ENCODE measurements at places on chromosomes 5 and 9.

- no peak for DNase-seq
These were observed 190.3 kb downstream of the DCP2 start for GRCh38 chr5:113166852-113167366.

DNA sequence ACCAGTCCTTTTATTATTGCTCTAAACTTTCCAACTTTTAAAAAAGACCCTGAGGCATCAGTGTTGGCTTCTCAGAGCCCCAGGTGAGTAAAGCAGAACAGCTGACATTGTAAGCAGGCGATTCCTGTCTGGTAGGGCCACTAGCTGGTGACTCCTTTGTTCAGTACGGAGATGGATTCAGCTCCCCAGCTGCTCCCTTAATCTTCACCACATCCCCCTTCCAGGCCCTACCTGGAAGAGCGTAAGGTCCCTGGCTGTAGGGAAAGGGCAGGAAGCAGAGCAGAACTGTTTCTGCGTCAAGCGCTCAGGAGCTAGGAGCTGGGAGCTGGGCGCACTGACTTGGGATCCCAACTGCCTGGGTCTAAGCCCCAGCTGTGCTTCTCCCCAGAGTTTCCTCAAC lies 203.7 kb upstream of the TAS2R1 start:
- no peak for DNase-seq

GRCh38 chr5:82396871-82397514 lies 118.8 kb upstream of the RPS23 start:
- DNase-seq = no peak

DNA sequence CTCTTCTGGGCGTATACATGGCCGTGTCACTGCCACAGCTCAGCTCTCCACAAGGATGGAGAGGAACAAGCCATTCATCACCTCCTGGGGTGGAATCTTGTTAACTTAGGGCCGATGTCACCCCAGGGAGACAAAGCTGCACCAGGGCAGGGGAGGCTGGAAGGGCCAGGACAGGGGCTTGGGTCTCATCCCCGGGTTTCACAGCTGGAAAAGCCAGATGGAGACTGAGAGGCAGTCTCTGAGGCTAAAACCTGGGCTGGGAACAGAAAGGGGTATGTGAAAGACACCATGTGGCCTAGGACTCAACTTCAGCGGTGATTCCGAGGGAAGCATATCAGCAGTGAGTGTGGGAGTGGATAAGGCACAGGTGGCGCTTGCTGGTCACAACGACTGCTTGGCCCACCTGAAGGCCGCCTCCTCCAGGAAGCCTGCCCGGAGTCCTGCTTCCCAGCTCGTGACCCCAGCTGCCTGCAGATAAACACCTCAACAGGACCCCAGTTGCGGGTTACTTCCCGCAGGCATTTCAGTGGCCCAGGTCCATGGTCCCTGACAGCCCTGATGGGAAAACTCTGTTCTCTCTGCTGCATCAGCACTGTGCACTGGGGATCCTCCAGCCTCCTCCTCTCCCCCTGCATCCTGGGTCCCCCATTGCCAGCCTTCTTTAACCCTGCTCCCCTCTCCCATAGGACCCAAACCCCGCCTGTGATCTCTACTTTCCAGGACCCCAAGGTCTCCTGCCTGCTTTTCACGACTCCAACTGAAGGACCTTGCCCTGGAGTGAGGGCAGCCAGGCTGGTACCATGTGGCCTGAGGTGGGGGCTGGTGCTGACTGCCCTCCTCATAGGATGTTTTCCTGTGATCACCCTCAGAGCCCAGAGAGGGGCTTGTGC lies 51.7 kb upstream of the FCN1 start:
- DNase-seq = no peak

- DNase-seq = no peak
These were observed 262.0 kb upstream of the FBXL7 start for GRCh38 chr5:15238006-15238405.

DNA sequence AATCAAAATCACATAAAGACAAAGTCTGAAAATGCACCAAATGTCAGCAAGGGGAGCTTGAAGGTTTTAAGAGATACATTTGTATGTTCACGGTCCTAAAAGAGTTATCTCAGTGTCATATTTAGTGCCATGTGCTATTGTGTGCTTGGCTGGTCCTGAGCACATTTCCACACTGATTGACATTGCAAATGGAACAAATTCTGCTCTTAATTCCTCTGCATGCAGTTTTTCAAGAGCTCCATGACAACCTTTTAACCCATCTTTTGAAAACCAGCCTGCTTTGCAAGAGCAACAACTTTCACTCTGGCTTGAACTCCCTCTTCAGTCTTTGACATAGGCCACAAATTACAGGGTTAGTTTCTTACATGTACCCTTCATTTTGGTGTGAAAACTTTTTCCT lies 175.4 kb upstream of the ACTBL2 start:
- no peak for DNase-seq

Data from NCI-H146 (cell line).